MCF 10A (cell line): ENCODE measurements at places on chromosomes 16 and 17. TPM values are rescaled to one million over a fixed set of nuclear protein-coding genes. Genes with fewer than 3 reads are reported as not detected.
A peak's percentile ranks its signal among the peaks of the same experiment; 100 is the strongest.

- no peak for DNase-seq
Observed at GRCh38 chr16:70790815-70791214, 10.1 kb downstream of the VAC14 start.

DNA sequence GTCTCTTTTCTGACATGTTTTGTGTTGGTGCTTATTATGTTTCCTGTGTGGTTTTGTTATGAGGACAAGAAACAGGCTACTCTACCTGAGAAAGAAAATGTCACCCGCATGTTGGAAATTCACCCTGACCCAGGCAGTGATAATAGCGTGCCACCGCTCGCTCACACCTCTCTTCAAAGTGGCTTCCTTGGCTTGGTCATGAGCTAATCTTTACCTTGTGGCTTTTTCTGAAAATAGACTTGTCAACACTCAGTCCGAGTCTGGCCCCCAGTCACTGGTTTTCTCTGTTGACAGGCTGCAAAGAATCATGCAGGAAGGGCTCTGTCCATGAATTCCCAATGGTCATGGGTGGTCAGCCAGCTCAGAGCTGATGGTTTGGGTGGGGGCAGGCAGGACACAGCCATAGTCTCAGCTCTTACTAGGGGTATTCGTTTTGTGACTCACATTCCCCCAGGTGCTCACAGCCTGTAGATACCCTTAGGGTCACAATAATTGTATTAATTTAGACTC, 121.3 kb upstream of the CACNG5 start:
- no peak for DNase-seq

- peak; percentile 80 for DNase-seq
Observed at GRCh38 chr17:65472666-65473309, 88.7 kb downstream of the AXIN2 start.

DNA sequence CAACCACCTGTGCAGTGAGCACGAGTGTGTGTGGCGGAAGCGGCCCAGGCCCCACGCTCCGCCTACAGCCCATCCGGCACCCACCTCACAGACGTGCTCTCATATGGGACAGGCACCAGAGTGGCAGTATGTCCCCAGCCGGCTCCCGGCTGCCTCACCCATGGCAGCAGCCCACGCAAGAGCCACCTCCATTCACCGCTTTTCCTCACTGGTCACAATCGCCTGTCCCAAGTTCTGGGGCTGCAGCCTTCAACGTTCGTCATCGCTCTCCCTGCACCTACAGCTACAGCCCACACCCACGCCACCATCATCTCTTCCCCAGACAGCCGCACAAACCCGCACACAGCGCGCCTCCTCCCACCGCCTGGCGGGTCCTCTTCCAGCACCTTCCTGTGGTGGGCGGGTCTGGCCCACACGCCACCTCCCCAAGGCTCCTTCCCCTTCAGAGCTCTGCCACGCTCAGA, 17.5 kb upstream of the TRAP1 start:
- no peak for DNase-seq

MYH3 gene
- 1.4 and 2.1 TPM in 2 replicates for total RNA-seq

PYCARD gene
- 0.47 and 0.76 TPM in 2 replicates for total RNA-seq

DNA sequence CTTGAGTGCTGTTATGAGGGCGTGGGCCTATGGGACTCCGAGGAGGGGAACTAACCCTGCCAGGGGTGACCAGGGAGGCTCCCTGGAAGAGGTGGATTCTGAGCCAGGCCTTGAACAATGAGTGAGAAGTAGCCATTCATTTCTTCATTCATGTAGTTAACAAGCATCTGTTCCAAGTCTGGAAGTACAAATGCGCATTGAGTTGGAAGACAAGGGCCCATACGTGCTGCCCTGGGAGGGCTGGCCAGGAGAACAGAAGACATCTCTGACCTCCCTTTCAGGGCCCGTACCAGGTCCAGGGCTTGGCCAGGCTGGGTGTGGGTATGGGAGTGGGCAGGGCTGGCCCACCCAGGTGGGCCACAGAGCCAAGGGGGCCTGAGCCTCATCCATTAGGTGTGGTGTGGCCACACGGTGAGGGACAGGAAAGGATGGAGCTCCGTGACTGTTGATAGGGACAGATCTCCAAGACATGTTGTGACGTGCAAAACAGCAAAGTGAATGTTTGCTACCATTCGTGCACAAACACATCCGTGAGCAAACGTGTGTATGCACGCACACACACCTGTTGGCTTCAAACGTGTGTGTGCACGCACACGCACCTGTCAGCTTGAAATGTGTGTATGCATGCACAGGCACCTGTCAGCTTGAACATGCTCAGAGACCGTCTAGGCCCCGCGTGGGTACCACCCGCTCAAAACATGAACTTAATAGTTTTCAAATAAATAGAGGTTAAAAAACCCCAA, 46.8 kb downstream of the ZDHHC7 start:
- no peak for DNase-seq

HS3ST3A1 gene
- total RNA-seq, result 7.3 and 10.4 TPM in 2 replicates

DNA sequence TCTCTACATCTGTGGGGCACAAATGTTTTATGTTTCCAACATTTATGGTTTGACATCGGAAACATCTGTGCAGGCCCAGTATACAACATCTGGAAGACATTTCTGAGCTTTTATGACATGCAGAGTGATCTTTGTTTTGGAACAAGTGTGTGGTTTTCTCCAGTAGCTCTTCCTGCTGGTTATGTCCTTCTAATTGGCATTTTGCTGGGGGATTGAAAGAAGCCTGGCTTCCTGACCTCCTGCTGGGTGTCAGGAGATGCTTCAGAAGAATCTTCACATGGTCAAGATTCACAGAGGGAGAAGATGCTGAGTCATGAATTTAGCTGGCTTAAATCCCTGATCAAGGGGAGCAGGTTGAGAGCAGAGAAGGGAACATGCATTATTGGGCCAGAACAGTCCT, 279.5 kb upstream of the MYOCD start:
- no peak for DNase-seq

- DNase-seq, result no peak
Observed at GRCh38 chr17:50564916-50565315, 4.4 kb downstream of the CACNA1G start.

EVPLL gene
- 0.70 and 0.88 TPM in 2 replicates for total RNA-seq

PRAC2 gene
- total RNA-seq, result not detected in 2 replicates

GRCh38 chr17:34146440-34147043, 108.5 kb upstream of the CCL2 start:
- DNase-seq, result peak; percentile 0

GRCh38 chr17:66957951-66958579, 6.4 kb upstream of the CACNG4 start:
- DNase-seq, result no peak

DNA sequence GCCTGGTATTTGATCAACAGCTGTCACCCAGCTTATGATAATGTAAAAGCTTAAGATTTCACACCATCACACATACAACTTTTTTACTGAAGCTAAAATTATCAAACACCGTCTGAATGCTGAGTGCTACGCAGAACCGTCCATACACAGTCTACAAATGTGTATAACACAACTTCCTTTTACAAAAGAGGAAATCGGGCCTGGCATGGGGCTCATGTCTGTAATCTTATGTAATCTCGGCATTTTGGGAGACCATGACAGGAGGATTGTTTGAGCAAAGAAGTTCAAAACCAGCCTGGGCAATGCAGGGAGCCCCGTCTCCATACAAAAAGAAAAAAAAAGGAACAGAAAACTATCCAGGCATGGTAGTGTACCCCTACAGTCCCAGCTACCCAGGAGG, 19.6 kb upstream of the QRICH2 start:
- DNase-seq, result no peak

- no peak for DNase-seq
Observed at GRCh38 chr16:85601272-85601639, 11.9 kb upstream of the GSE1 start.

DNA sequence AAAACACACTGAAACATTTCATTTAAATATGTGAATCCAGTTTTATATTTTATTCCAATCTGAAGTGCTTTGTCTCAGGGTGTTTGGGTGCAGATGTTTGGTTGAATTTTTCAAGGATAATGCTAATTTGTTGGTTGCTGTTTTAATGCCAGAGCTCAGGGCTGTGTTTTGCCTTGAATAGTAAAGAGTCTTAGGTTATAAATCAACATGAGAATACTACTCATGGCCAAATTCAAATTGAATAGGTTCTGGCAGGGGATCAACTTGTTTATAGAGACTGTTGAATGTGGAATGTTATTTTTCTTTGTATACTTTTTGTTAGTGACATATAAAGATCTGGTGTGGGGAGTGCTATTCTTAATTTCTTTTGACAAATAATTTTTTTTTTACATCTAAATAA, 18.8 kb downstream of the TOM1L1 start:
- no peak for DNase-seq

OR1A1 gene
- total RNA-seq, result not detected in 2 replicates

- no peak for DNase-seq
Observed at GRCh38 chr16:78638371-78638770, 538.9 kb downstream of the WWOX start.

MARVELD3 gene
- 1.1 and 1.3 TPM in 2 replicates for total RNA-seq

GRCh38 chr17:34639706-34640425, 60.5 kb downstream of the TMEM132E start:
- no peak for DNase-seq

CCL8 gene
- not detected in 2 replicates for total RNA-seq

DNA sequence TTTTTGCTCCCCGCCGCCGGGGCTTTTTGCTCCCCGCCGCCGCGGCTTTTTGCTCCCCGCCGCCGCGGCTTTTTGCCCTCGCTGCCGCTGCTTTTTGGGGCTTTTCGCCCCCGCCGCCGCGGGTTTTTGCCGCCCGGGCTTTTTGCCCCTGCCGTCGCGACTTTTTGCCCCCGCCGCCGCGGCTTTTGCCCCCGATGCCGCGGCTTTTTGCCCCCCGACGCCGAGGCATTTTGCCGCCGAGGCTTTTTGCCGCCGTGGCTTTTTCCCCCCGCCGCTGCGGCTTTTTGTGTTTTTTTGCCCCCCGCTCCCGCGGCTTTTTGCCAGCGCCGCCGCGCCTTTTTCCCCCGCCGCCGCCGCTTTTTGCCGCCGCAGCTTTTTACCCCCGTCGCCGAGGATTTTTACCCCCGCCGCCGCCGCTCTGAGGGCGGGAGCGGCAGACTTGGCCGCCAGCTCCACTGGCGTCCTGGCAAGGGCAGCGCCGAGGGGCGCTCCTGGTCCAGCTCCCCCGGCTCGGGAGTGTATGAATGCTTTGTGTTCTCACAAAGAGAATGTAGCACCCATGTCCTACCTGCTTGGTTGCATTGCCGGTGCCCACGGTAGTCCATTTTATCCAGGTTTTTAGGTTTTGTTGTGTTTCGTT, 151.7 kb downstream of the KCNJ18 start:
- no peak for DNase-seq

DNA sequence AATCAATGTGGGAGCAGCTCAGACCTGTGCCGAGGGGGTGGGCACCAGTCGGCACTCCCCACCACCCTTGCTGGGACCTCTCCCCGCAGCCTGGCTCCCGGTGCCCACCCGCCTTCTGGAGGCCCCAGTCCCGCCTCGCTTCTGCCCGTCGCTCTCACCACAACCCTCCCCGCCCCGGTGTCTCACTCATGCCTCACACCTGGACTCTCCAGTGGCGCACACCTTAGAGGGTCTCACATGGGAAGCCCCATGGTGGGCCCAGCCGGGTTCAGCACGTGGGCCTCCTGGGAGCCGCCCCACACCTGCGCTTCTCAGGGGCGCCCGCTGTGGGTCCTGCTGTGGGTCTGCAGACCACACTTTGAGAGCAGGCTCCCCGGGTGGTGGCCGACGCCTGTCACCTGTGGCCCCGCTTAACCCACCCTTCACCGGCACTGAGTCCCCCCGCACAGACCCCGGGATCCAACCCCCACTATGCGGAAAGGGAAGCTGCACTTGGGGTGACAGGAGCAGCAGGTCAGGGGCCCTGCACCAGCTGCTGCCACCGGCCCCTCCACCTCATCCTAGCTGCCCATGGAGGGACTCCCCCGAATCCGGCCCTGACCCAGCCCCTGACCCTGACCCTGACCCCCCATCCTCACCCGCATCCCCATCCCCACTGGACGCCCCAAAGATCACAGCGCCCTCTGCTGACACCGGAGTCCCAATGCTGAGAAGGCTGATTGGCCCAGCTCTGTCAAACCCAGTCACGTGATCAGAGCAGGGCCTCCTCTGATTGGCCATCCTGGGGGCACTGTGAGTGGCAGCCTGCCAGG, 27.4 kb upstream of the SLC38A10 start:
- DNase-seq, result peak; percentile 47

GRCh38 chr17:49746791-49747490, 17.0 kb downstream of the FAM117A start:
- no peak for DNase-seq
